ENCODE measurements at places on chromosomes 5 and 9.

DNA sequence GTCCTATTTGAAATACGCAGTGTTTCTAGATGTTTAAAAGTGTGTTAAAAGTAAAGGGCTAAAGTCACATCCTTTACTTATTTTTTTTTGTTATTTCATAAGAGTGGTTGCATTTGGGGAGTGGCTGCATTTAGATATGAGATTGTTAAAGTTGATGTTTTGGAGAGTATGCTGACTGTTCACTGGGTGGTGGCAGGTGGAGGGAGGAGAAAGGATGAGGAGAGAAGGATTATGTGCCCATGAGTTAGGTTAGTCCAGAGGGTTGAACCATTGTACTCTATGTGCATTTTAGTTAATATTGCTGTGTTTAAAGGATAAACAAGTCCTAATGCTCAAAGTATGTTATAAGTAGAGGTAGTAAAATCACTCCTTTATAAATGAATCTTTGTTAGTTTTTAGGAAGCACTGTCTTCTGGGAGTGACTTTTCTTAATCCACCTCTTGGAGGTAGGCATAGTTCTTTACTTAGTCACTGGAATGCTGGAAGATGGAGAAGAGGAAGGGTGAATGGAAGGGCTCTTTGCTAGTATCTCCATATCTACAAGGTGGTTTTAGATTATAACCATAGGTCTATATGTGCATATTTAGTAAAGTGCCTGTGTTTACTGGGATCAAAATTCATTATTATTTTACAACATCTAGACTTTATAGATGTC lies 332.3 kb downstream of the NPR3 start:
- DNase-seq = no peak

DNA sequence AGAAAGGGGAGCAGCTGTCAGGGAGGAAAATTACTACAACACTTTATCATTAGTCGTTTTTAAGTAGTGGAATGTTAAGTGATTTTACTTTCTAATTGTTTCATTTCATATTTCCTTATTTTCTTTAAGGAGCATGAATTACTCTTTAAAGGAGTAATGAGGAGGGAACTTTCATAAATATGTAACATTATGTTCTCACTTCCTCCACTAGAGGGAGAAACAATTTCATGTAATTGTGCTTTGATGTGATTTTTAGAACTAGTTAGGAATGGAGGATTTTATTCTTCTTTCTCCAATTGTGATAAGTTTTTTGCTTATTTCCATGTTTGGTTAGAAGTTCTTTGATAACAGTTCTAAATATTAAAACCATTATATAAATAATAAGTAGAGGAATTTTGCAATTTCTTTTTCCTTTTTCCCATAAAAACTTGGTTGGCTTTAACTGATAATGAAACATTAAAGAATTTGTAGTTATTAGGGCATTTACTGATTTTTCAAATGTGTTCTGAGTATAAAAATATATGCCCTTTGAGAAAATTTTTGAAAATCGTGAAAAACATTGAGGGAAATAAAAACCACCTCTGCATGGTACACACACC lies 25.6 kb downstream of the CEP78 start:
- DNase-seq = peak; percentile 5

- no peak for DNase-seq
Observed at GRCh38 chr9:99063522-99063921, 41.4 kb upstream of the TGFBR1 start.

GRCh38 chr5:124285733-124286132 lies 460.7 kb downstream of the ZNF608 start:
- DNase-seq = no peak

DNA sequence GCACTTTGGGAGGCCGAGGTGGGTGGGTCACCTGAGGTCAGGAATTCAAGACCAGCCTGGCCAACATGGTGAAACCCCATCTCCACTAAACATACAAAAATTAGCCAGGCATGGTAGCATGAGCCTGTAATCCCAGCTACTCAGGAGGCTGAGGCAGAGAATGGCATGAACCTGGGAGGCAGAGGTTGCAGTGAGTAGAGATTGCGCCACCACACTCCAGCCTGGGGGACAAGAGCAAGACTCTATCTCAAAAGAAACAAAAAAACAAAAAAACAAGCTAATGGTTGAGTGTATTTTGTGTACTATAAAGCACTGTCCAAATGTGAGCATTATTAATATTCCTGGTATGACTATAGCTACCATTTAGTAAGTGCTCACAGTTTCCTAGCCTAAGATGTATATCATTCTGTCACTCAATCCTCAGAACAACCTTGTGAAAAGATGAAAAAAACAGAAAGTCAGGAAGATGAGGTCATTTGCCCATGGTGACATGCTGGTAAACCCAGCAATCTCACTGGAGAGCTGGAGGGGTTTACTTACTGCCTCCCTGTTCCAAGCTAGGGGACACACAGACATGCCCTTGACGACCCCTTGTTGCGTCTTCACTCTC lies 27.7 kb downstream of the ARHGEF37 start:
- no peak for DNase-seq

DNA sequence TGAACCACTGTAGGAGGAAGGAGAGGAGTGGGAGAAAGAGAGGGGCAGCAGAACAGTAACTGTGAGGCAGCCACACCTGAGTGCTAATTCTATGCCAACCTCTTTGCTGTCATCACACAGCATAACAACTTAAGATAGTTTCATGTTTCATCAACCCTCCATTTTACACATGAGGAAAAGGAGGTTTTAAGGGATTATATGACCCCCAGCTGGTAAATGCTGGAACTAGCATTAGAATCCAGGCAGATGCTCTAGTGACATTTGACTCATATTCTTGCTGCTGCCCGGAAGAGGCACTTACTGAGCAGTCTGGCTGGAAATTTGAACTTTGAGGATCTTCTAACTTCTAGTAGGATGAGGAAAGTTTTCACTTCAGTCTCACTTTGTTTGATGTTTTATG lies 24.1 kb upstream of the VLDLR start:
- DNase-seq = no peak

DNA sequence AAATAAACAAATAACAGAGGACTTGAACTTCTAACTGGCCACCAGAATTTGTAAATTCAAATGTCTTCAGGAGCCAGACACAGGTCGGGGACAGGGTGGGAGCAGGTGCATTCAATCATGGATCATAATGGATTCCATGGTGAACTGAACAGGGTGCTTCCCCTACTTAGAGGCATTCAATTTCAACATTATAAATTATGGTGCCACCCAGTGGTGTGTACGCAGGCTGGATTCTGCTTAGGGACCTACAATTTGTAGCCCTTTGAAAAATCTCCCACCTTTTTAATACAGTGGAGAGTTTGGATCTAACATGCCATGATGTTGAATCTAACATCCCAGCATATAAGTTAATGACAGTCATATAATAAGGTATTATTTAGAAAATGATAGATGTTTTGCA lies 22.3 kb downstream of the KLF9 start:
- DNase-seq = no peak

DNA sequence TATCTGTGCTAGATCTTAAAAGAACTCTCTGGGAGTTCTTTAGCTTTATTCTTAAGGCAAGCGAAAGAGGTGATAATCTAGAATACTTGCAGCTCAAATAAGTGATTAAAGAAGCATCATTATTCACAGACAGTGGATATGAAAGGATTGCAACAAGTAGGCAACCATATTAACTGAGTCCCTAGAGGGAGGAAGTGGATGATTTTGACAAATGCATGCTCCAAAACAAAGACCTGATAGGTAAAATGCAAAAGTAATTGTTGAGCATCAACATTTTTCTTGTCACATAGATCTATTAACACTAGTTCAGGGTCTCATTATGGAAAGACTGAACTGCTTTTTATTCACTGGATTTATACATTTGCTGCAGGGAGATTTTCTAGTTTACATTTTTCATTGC lies 109.1 kb downstream of the EDIL3 start:
- DNase-seq = no peak

DNA sequence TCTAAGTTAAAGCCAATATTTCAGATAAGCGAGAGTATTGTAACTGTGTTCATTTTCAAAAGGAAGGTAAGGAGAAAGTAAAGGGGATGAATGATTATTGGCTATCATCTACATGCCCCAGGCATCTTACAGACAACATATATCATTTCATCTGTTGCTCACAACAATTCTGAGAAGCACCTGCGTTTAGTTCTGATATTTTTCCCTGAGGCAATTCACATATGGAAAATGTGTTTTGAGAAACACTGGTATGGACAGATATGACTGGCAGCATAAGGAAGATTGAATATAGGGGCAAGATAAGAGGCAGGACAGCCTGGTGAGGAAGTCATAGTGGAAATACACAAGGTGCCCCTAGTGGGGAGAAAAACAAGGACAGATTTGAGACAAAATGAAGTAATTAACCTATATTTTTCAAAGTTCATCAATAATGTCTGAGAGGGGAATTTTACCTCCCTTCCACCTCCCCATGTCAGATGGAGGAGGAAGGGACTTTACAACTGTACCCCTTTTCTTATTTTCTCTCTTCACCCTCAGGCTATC lies 87.7 kb upstream of the TRIM32 start:
- DNase-seq = no peak

- no peak for DNase-seq
Observed at GRCh38 chr9:125431741-125432271, 170.2 kb downstream of the GAPVD1 start.

- no peak for DNase-seq
Observed at GRCh38 chr9:121367306-121368137, 2.5 kb downstream of the STOM start.
